ENCODE measurements at places on chromosomes 1 and 21. TPM values are rescaled to one million over a fixed set of nuclear protein-coding genes. Genes with fewer than 3 reads are reported as not detected.

GRCh38 chr1:205542367-205542766 lies 37.9 kb downstream of the CDK18 start:
- no peak overlapping the region for H3K27ac ChIP-seq
- H3K4me3 ChIP-seq = no peak overlapping the region
- DNase-seq = peak; percentile 21
- peaks cover 9% of the 10 kb centered on the region for H3K4me1 ChIP-seq

DNA sequence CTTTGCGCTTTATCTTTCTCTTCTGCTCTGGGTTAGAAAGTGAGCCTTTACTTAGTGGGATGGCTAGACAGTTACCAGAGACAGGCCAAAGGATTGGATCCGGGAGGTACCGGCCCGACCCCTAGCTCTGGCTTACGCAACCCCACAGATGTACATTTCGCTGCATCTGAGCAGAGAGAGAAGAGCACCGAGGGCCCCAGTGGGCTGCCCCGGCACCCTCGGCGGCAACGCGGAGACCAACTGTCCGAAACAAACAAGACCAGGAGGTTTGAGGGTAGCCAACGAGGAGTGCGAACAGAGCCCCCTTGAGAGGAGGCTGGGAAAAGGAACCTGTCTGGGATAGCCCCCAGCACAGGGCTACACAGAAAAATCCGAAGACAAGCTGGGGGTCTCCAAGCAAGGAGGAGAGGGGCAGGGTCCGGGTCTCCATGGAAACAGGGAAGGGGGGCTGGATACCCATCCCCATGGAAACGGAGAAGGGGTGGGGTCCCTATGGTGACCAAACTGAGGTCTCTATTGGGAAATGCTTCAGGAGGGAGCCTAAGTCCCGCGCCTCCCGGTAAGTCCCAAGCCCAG lies 373 bp downstream of the MTF1 start:
- H3K36me3 ChIP-seq = peaks cover 5% of the 10 kb centered on the region
- peak overlapping the region; percentile 78 for H3K27ac ChIP-seq
- peak overlapping the region; percentile 87 for H3K4me3 ChIP-seq
- H3K27me3 ChIP-seq = no peaks in the 10 kb centered on the region
- no peak for DNase-seq
- H3K4me1 ChIP-seq = peaks cover 11% of the 10 kb centered on the region

DNA sequence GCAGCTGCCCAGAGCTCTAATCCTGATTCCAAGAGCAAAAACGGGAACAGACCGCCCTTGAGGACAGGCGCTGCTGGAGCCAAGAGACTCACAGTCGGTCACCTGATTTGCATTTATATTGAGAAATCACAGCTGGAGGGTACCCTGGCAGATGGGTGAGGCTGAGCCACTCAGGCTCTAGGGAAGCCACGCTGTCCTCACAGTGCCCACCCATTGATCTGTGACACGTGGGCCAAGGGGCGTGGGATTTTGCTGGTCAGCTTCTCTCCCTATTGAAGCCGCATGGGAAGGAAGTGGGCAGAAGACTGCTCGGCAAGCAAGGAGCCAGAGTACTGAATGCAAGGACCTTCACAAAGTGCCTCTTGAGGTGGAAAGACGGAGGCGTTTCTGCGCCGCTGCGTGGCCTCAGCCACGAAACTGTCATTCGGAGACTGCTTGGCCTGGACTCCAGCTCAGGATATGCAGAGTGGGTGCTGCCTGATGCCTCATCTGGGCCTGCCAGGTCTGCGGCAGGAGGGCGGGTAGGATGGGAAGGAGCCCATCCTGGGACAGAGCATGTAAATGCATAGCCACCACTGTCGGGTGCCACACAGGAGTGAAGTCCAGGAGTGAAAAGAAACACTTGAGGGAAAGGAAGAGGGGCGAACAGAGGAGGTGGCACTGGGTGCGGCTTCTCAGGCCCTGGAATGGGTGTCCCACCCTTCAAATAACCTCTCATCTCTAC lies 139.8 kb downstream of the PGBD5 start:
- no peak overlapping the region for H3K4me3 ChIP-seq
- peaks cover 5% of the 10 kb centered on the region for H3K4me1 ChIP-seq
- no peak for DNase-seq
- H3K27me3 ChIP-seq = no peaks in the 10 kb centered on the region

DNA sequence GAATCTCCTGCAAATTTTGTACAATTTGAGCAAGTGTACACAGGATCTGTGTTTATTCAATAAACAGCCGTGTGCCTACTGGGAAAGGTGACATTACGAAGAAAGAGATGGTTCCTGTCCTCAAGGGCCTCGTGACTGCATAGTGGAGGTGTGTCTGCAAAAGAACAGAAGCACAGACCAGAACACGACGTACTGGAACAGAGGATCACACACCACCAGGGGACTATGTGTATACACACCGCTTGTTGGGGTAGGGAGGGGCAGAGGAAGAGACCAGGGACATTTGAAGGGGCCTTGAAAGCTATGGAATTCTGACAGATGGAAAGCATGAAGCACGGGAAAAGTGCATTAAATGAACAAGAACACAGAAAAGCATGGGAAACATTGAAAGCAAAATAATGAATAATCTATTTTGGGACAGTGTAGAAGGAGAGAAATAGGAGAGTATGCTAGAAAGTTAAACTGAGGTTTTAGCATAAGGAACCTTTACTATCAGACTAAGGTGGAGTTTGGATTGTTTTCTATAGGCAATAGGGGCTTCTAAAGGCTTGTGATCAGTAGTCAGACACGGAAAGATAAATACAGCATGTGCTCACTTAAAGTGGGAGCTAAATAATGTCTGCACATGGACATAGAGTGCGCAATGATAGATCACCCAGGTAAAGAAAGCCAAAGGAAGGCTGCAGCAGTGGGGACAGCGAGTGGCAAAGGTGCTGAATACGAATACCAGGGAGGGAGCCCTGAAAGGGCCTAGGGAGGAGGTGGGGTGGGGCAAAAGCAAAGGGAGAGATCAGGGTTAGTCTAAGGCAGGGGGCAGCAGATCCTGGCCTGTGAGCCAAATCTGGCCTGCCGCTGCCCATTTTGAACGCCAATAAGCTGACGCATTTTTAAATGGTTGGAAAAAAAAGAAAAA lies 11.0 kb downstream of the JAK1 start:
- DNase-seq = no peak
- H3K27ac ChIP-seq = no peak overlapping the region
- no peaks in the 10 kb centered on the region for H3K36me3 ChIP-seq

DNA sequence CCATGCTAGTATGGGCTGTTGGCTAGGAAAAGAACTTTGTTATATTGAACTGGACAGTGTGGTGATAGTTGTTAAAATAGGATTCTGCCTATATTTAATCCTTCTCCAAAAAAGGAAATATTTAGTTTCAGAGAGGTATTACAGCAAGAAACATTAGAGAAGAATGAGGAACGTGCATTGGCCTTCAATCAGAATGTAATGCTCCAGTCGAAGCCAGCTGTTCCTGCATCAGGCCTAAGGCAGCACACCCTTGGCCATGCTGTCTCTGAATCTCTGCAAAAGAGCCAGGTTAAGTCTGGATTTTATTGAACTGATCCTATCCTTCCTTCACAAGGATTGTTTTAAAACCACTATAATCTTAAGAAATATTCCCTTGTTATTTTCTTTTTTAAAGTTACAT lies 35.3 kb upstream of the RALGPS2 start:
- H3K4me1 ChIP-seq = peaks cover 13% of the 10 kb centered on the region
- no peak overlapping the region for H3K4me3 ChIP-seq
- no peaks in the 10 kb centered on the region for H3K27me3 ChIP-seq
- H3K36me3 ChIP-seq = no peaks in the 10 kb centered on the region

DNA sequence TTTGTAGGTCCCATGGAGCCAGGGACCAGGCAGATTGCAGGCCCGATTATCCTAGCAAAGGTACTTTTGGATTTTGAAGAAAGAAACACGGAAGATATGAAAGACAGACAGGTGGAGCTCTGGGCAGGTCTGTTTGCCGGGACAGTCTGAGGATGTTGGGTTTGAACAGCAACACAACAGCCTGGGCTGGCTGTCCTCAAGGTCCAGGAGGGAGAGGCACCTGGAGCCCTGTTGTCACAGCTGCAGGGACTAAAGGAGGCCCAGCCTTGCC lies 14.6 kb downstream of the H6PD start:
- peaks cover 4% of the 10 kb centered on the region for H3K4me1 ChIP-seq
- H3K36me3 ChIP-seq = no peaks in the 10 kb centered on the region
- no peak overlapping the region for H3K27ac ChIP-seq

DNA sequence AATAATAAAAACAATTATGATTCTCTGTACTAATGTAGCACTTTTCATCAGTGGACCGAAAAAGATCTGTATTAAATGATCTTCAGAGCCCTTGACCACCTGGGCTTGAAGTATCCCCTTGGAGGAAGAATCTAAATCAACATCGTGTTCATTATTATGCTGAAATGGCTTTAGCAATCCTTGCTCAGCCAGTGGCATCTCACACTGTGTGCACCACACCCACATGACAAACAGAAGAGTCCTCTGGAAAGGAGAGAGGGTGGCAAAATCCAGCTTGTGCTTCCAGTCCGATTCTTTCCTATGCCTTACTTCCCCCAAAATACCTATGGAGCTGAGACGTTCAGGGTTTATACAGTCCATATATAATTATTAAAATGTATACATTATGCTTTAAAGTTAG lies 318.5 kb upstream of the RUNX1 start:
- H3K36me3 ChIP-seq = no peaks in the 10 kb centered on the region
- DNase-seq = no peak
- H3K4me3 ChIP-seq = no peak overlapping the region
- H3K4me1 ChIP-seq = no peaks in the 10 kb centered on the region
- no peak overlapping the region for H3K27ac ChIP-seq
- no peaks in the 10 kb centered on the region for H3K27me3 ChIP-seq

Gene PKP1
- total RNA-seq = not detected

DNA sequence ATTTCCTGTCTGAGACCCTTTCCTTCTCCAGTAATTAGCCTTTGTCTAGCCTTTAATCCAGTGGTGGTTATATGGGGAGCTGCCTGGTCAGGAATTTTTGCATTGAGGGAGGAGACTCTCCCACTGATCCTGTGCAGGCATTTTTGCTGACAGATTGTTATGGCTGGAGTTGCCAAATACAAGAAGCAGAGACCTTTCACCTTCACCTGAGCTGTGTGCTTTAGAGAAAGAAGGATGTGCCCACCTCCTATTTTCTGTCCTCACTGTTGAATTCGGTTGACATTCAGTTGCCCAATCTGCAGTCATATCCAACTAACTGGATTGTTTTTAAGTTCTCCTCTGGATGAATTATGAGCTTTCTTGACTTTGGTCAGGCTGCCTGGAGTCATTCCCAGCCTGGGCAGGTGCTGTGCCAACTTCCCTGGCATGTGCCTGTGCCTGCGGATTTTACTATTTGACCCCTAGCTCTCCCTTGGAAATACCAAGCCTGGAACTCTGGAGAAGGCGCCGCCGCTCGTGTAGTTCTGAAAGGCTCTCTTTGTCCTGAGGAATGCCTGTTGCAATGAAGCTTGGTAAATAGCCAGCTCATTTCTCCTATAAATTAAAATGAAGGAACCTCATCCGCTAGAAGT lies 143.9 kb downstream of the NOS1AP start:
- H3K4me1 ChIP-seq = peaks cover 30% of the 10 kb centered on the region
- no peak overlapping the region for H3K4me3 ChIP-seq
- DNase-seq = peak; percentile 80
- no peak overlapping the region for H3K27ac ChIP-seq
- H3K36me3 ChIP-seq = no peaks in the 10 kb centered on the region

Gene SH3BGR
- 0.42 TPM for total RNA-seq

DNA sequence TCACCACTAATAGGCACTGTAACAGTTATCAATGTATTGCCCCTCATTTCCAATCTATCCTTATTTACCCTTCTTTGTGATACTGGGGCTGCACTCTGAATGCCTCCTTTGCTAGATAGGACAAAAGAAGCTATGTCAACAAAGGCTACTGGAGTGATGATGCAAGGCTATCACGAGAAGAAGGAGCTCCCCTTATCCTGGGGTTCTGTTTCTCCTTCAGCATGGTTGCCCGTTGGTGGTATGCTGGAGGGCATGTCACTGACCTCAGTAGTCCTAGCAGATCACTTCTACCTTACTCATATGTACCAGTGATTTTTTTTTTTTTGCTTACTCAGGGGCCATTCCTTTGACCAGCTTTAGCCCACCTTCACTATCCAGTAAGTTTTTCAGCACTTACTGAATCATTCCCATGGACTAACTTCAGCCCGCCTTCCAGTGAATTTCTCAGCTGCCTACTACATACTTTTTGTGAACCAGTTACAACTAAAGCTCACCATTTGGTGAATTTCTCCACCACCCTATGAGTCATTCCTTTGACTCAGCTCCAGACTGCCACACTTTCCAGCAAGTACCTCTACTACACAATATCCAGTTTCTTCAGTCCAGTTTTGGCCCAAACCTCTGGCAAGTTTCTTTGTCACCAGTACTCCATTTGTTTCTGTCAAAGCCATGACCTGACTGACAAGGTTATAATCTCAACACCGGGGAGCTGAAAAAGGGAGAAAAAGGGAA lies 944.5 kb downstream of the KCNT2 start:
- H3K4me1 ChIP-seq = no peaks in the 10 kb centered on the region
- no peak overlapping the region for H3K27ac ChIP-seq
- H3K27me3 ChIP-seq = no peaks in the 10 kb centered on the region
- no peaks in the 10 kb centered on the region for H3K36me3 ChIP-seq
- H3K4me3 ChIP-seq = no peak overlapping the region

Gene AVPR1B
- not detected for total RNA-seq

Gene AMY1C
- not detected for total RNA-seq

Gene STUM
- not detected for total RNA-seq
